ENCODE measurements at places on chromosomes 2 and 18.

DNA sequence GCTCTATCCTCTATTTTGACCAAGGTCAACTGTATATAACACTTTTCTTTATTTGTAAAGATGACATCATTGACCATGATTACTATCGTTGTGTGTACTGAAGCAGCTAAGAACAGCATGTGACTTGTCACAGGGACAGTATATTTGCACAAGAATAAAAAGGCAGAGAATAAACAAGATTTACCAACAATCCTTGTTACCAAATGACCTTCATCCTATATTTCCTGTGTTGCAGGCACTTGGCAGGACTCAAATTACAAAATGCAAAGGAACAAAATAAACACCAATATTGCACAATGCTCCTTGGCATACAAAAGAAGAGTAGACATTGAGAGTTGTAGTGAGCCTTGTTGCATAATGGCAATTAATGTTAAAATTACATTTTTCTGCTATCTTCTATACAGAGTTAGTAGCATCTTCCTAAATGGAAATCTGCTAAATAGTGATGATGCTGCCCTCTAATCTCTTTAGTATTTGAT is 61.8 kb downstream of the RFTN2 start:
- DNase-seq: no peak

GRCh38 chr2:58449286-58450010 is 208.3 kb upstream of the FANCL start:
- no peak for DNase-seq

DNA sequence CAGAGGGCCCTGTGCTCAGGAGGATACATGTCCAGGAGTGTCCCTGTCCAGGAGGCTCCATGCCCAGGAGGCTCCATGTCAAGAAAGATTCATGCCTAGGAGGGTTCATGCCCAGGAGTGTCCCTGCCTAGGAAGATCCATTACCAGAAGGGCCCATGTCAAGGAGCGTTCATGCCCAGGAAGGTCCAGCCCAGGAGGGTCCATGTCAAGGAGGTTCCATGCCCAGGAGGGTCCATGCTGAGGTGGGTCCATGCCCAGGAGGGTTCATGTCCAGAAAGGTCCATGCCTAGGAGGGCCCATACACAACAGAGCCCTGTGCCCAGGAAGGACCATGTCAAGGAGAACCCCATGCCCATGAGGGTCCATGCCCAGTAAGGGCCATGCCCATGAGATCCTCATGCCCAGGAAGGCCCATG is 7.0 kb downstream of the GPR35 start:
- DNase-seq: no peak

DNA sequence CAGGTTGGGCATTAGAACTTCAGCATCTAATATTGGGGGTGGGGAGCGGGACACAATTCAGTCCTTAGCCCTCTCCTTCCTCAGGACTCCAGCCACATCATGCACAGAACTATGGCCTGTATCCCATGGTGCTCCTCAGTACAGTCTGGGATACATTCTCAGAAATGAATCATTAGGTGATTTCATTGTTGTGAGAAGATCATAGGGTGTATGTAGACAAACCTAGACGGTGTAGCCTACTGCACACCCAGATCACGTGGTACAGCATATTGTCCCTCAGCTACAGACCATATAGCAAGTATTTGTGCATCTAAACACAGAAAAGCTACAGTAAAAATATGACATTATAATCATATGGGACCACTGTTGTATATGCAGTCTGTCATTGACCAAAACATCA is 23.2 kb upstream of the IMP4 start:
- DNase-seq: no peak

DNA sequence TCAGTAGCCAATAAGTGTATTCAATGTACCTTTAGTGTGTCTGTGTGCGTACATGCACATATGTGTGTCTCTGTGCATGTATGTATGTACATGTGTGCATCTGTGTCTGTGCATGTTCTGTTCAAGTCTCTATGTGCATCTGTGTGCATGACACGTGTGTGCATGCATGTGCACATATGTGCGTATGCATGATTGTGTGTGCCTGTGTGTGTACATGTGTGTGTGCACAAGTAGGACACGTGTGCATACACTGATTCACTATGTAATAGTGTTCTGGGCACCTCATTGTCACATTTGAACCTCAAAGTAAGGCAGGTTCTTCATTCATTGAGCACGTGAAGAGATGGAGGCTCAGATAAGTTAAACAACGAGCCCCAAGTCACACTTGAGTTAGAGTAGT is 142.6 kb upstream of the COPS8 start:
- no peak for DNase-seq

DNA sequence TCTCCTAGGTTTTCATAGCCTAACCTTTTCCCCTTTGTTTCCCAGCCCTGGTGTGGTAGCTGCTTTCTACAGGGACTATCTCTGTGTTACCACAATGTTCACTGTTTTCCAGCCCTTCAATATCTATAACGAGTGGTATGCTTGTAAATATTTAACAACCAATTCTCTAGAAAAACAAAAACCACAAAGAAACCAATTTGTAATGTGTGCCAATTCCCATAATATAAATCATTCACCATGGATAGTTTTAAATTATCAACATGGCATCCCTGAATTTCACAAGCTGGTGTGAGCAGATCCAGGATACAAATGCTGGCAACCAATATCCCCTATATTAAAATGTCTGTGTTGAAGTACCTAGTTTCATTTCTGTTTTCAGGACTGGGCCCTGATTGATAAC is 207.5 kb upstream of the FBXO11 start:
- no peak for DNase-seq

- peak; percentile 95 for DNase-seq
These were observed 1.3 kb upstream of the GPC1 start for GRCh38 chr2:240433973-240434727.

GRCh38 chr2:218806346-218806978 is 24.5 kb downstream of the CYP27A1 start:
- DNase-seq: peak; percentile 99

- peak; percentile 15 for DNase-seq
These were observed 2.0 kb upstream of the AMMECR1L start for GRCh38 chr2:127887776-127888130.

DNA sequence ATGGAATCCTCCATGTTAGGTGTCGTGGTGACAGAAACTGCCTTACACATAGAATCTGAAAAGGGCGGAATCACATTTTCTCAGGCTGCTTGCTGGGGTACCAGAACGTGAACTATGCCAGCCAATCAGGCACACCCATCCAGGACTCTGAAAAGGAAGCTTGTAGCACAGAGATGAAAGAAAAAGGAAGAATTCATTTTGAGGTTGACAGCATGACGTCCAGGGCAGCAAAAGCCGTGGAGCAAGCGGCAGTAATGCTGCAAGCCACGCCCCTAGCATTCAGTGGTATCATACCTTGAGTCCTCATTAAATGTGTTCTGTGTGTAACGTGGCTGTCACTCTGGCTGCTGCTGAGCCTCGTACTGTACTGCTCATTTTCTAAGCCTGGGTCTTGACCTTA is 304.0 kb downstream of the DYSF start:
- no peak for DNase-seq

GRCh38 chr2:11624893-11625292 is 45.1 kb downstream of the NTSR2 start:
- DNase-seq: no peak

- DNase-seq: peak; percentile 95
These were observed 52.8 kb upstream of the CTAGE1 start for GRCh38 chr18:22470248-22471235.

GRCh38 chr18:62379051-62379450 is 53.9 kb downstream of the TNFRSF11A start:
- DNase-seq: no peak

GRCh38 chr18:48815581-48816324 is 135.0 kb downstream of the SMAD7 start:
- no peak for DNase-seq

DNA sequence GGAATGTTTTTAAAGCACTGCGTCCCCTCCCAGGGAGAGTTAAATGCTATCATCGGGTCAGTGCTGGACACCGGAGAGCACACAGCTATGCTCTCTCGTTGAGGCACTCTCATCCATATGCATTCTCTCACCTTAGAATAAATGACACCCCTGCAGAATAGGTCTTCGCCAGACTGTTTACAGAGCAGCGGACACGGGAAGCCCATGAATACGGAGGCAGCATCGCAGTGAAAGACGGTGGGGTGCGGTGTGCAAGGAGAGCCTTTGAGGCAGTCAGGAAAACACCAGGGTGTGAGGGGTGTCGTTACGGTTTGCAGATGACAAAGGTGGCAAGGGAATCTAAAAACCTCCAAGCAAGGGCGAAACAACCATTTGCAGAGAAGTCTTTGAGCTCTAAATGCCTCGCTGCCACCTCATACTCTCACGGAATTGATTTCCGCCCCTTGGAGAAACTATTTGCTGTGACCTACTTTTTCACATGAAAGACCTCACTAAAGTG is 169.2 kb upstream of the FHL2 start:
- no peak for DNase-seq

GRCh38 chr18:12816451-12816850 is 67.6 kb downstream of the PTPN2 start:
- no peak for DNase-seq

DNA sequence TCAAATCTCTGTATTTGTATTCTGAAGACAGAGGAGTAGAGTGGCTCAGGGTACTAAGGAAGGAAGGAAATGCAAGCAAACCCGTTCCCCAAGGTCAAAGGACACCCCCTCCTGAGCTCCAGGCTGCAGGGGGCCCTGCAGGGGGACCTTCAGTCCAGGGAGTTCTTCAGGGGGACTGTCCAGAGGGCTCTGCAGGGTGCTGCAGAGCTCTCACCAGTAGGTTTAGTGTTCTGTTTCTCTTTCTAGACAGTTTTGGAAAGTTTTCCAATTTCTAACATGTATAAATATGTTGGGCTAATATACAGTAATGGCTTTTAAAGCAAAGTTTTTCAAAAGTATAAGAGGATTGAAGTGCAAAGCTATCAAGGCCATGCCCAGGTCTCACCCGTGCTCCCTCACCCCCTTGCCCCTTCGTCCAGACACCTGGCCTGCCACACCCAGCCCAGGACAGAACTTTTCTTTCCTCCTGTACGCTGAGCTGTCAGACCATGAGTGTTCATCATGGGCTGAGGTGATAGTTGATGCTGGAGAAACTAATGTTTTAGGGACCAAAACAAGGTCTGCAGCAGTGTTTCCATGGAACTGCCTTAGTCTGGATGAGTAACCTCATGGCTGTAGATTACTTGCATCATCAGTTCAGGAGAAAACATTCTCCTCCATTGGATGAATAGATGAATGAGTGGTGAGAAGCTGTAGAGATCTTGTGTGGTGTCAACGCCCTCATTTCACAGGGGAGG is 134.2 kb downstream of the GLI2 start:
- DNase-seq: no peak

DNA sequence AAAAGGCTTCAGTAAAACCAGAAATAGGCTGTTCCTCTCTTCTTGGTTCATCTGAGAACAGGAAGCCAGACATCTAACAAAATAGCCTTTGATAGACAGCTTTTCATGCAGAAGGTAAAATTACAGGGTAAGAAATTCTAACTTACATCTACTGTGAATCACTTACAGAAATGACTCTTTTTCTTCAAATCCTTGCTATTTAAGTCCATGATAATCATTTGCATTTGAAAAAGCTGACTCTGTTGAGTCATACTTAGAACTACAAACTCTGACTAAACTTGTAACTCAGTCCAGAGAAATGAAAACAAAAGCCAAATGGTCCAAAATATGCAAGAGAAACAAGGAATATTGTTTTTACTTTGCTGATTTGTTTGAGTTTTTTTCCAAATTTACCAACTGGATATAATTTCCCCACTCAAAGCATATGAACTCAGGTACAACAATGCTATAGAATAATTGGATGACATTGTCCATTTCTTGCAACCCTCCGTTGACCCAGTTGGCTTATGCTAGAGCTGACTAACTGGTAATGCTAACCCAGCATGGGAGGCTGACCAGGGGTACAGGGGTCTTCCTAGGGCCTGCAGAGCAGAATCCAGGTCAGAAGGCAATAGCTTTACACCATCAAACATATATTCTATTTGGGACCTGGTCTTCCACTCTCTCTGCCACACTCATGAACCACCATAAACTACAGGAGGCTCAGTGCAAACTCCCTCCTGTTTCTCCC is 18.8 kb upstream of the MREG start:
- DNase-seq: peak; percentile 82

DNA sequence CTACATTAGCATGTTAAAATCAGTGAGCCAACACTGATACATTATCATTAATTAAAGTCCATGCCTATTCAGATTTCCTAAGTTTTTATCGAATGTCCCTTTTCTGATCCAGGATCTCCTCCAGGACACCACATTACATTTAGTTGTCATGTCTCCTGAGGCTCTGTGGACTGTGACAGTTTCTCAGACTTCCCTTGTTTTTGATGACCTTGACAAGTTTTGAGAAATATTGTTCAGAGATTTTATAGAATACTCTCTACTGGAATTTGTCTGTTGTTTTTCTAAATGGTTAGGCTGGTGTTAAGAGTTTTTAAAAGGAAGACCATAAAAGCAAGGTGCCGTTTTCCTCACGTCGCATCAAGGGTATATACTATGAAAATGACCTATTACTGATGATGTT is 16.3 kb upstream of the MAPRE3 start:
- no peak for DNase-seq

- DNase-seq: peak; percentile 68
These were observed 122.8 kb downstream of the RAPGEF4 start for GRCh38 chr2:172858473-172858745.

- no peak for DNase-seq
These were observed 1453.1 kb upstream of the SLC39A10 start for GRCh38 chr2:194203898-194204297.

DNA sequence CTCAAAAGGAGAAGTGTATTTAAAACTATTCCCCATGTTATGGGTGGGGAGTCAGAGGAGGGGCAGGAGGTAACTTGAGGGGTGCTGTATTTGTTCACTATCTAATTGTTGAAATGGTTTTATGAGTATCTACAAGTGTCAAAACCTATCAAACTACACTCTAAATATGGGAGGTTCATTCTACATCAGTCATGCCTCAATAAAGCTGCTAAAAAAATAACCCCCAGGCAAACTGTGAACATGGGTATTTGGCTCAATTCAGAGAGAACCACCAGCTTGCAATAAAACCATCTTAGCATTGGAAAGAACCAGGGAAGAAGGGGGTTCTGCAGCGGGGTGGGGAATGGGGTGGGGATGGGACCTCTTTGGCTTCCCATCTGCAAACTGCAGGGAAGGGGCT is 176.0 kb upstream of the SMAD2 start:
- DNase-seq: no peak

GRCh38 chr2:160264308-160264707 is 64.2 kb upstream of the ITGB6 start:
- DNase-seq: no peak

DNA sequence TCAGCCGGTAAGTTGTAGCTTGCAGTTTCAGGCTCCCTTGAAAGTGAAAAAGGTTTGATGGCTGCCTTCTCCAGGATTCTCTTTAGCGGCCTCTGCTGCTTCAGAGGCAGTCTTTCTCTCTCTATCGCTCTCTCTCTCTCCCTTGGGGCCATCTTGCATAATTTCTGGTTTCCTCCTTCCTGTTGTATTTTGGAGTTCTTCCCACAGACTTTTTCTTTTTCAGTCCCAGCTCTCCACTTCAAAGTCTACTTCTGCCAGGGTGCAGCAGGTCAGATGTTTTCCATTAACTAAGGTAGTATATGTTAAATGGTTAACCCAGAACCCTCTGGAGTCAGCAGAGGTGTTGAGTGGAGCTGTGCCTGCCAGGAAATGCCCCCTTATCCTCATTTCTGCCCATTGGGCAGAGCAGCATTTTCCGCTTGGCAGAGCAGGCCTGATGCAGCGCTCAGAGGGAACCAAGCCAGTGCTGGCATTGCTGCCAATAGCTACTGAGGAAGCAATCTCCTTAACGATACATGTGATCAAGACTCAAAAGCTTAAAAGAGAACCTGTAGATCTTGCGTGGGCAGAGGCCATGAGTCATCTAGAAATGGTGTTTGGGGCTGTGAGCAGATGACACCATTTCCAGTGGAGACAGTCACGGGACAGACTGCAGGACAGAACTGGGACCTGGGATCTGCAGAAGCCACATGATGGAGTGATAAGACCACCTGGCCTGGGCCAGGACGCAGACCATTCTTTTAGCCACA is 20.8 kb downstream of the DBI start:
- DNase-seq: peak; percentile 92
